ENCODE measurements at places on chromosomes 1 and 21. TPM values are rescaled to one million over a fixed set of nuclear protein-coding genes. Genes with fewer than 3 reads are reported as not detected.

GRCh38 chr1:6258675-6259074 is 2.2 kb downstream of the GPR153 start:
- H3K27me3 ChIP-seq: no peaks in the 10 kb centered on the region
- H3K27ac ChIP-seq: no peak overlapping the region
- no peaks in the 10 kb centered on the region for H3K36me3 ChIP-seq
- peaks cover 2% of the 10 kb centered on the region for H3K4me1 ChIP-seq

The PADI2 gene
- not detected for total RNA-seq

The LZIC gene
- 19.0 TPM for total RNA-seq

DNA sequence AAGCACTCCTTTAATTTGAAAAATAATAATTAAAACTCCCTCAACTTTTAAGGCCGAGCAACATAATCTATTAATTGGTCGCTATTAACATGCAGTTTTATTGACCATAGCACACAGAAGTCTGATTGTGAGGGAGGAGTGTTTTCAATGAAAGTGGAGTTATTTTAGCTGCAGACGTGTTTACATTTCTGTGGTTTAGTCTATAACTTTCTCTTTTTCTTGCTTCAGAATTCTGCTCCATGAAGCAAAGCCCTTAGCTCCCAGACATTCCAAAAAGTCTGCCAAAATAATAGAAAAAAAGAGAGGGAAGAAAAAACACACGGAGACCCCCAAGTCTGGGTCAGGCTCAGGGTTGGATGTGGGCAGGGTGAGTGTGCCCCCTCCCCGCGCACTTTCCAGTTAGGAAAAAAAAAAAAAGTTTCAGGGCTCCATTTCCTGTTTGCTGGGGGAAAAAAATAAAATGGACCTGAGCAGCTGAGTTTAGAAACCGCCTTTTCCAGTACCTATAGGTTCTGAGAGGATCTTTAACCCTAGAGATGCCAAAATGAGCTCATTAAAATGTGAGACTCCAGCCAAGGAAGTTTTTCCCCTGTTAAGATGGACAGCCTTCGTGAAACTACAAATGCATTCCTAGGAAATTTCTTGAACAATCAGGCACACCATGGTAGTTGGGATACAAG is 143.7 kb upstream of the ETS2 start:
- peaks cover 77% of the 10 kb centered on the region for H3K27me3 ChIP-seq
- H3K36me3 ChIP-seq: no peaks in the 10 kb centered on the region
- H3K4me1 ChIP-seq: peaks cover 5% of the 10 kb centered on the region
- H3K27ac ChIP-seq: no peak overlapping the region
- DNase-seq: peak; percentile 62

The COL16A1 gene
- 34.2 TPM for total RNA-seq

DNA sequence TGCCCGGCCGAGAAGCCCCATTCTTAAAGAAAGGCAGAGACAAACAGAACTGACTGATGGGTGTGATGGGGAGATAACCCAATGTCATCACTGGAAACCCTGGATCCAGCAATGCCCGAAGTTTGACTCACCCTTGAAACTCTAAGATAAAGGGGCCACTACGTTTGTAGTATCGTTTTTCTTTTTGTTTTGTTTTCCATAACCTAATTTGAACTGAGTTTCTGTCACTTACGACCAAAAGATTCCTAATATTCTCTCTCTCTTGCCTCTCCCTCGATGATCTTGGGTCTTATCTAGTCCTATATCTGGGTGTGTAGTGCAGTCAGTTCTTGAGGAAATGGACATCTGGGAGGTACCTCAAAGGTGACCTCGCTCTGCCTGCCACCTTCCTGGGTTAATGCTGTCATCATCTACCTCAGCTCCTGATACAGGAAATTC is 57.8 kb upstream of the ID3 start:
- H3K4me3 ChIP-seq: no peak overlapping the region
- no peaks in the 10 kb centered on the region for H3K36me3 ChIP-seq
- no peak for DNase-seq
- H3K4me1 ChIP-seq: no peaks in the 10 kb centered on the region
- H3K27ac ChIP-seq: no peak overlapping the region

The KCNQ4 gene
- total RNA-seq: not detected

DNA sequence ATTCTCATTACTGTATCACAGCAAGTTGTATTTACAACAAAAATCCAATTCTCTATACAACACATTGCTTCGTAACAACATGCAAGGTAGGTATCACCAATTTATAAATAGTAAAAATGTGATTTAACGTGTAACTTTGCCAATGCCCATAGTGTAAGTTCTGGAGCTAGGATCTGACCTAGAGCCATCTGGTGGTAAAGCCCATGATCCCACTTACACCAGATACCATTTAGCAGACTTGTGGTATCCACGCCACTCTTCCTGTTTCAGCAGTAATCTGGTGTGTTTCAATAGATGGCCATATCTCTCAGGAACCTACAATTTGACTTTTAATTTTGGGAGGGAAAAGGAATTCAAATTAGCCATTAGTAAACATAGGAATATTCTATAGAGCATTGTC is 10.2 kb downstream of the SETSIP start:
- H3K27ac ChIP-seq: no peak overlapping the region
- H3K36me3 ChIP-seq: no peaks in the 10 kb centered on the region

Data from IMR-90 (cell line).